CD4-positive, CD25-positive, alpha-beta regulatory T cell (primary cell): ENCODE measurements at places on chromosomes 12 and 14.

GRCh38 chr12:57101892-57102695 lies 9.1 kb downstream of the STAT6 start:
- no peak for DNase-seq

- DNase-seq: peak; percentile 42
Measured at GRCh38 chr12:98594050-98594835, 757 bp downstream of the SLC25A3 start.

GRCh38 chr12:61654698-61655097 lies 605.5 kb upstream of the USP15 start:
- DNase-seq: no peak

GRCh38 chr12:43154498-43155045 lies 397.4 kb downstream of the ADAMTS20 start:
- no peak for DNase-seq

- DNase-seq: no peak
Measured at GRCh38 chr12:69468237-69469026, 1.8 kb upstream of the FRS2 start.

GRCh38 chr14:67358924-67359774 lies 455 bp downstream of the ATP6V1D start:
- DNase-seq: no peak

- no peak for DNase-seq
Measured at GRCh38 chr14:88872976-88873375, 48.5 kb downstream of the TTC8 start.

GRCh38 chr12:78210894-78211302 lies 380.2 kb downstream of the NAV3 start:
- DNase-seq: no peak

DNA sequence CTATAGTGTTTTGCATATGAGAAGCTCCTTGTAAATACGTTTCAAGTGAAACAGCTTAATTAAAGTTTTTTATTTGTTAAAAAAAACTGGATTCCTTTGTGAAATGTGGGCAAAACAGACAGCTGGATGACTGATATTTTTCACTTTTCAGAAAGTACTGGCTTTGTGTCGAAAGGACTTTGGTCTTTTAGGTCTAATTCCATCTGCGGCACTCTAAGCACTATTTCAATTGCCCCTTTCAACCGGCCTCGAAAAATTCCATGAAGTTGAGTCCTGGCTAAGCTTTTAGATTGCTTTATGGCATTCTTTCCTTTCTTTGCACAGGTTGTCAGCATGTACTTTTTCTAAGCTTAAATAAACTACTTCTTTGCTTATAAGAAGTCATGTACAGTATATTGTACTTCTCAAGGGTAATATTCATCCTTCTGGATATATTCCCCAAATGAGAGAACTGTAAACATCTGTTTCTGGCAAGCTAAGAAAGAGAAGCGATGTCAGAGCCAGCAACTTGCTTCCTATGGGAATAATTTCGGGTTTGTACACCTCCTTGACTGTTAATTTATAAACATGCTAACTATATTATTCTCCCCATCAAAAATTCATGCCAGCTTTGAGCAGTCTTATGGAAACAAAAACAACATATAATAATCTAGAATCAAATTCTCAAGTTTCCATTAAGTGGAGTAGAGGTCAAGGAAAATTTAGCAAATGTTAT lies 611.3 kb downstream of the ETNK1 start:
- DNase-seq: no peak

GRCh38 chr14:88611878-88612277 lies 49.0 kb downstream of the ZC3H14 start:
- no peak for DNase-seq

GRCh38 chr12:32470936-32471470 lies 71.6 kb downstream of the FGD4 start:
- no peak for DNase-seq

DNA sequence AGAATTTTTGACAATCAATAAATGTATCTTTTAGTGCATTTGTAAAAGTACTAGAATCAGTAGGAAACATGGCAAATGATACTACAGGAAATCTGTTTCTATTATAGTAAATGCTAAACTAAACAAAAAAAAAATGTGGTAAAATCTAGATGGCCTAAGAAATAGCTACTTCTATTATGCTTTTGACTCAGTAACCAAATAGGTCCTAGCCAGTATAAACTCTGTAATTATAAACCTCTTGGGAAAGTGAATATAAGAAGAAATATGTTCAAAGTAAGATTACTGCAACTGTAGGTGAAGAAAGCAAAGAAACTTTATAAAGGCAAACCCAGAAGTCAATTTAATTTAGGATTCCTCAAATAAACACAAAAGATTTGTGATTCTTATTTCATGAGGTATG lies 581.2 kb downstream of the LRFN5 start:
- DNase-seq: no peak

GRCh38 chr12:2640709-2641108 lies 154.1 kb upstream of the FKBP4 start:
- no peak for DNase-seq

DNA sequence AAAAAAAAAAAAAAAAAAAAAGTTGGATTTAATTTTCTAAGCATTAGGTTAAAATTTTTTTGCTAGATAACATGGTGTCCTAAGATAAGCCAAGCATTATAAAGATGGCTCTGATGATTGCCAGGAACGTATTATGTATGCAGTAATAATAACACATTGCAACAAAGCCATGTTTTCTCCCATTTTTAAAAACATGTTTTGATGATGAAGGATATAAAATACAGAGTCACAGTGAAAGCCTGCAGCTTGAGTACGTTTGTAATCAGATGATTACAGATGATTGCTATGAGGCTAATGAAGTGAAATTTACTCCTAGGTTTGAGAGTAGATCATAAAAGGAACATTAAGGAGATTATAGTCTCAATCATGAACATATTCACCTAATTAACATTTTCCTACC lies 13.3 kb upstream of the WDR89 start:
- no peak for DNase-seq

DNA sequence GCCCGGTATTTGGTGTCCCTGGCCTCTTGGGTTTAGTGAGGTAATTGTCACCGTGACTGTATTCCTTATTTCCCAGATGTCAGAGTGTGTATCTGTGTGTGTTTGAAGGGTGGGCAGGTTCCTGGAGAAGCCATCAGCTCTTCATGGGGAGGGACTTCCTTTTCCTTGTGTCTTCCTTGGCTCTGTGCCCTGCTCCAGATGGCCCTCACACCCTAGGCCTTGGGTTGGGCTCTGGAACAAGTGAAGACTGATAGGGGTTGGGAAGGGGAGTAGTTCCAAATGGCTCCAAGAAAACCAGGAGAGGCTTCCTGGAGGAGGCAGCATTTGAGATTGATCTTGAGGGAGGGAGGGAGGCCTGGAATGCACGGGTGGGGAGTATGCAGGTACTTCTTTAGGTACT lies 43.8 kb upstream of the PRIMA1 start:
- no peak for DNase-seq

- DNase-seq: no peak
Measured at GRCh38 chr12:40336573-40337199, 111.9 kb downstream of the LRRK2 start.

DNA sequence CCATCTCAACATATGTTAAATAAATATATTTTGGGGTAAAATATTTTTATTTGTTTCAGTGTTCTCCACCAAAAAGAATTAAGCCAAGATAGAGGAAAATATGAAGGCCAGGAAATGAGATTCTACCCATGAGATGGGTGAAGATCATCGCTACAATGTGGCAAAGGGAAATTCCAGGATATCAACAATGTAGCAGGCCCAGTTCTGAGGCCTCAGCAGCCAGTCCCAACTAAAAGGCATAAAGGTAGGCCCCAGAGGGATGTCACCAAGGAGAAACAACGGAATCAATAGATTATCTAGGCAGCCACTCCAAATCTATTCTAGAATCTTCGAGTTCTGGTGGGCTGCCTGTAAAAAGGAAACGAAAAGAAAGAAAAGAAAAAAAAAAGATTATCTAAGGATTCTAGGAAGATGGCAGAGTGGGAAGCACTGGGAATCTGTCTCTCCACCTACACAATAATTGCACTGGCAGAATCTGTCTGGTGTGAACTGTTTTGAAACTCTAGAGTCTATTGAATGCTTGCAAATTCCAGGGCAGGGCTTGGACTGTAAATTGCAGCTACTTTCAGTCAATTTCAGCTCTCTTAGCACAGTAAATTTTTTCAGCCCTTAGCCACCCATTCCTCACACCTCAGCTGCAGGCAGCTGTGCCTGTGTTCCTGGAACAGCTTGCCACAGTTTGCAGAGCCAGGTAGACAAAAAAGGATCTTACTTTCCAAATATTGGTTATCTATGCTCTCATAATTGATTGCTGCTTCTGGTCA lies 33.1 kb upstream of the MMP19 start:
- no peak for DNase-seq

- DNase-seq: no peak
Measured at GRCh38 chr14:34460841-34461240, 1.2 kb downstream of the SPTSSA start.

DNA sequence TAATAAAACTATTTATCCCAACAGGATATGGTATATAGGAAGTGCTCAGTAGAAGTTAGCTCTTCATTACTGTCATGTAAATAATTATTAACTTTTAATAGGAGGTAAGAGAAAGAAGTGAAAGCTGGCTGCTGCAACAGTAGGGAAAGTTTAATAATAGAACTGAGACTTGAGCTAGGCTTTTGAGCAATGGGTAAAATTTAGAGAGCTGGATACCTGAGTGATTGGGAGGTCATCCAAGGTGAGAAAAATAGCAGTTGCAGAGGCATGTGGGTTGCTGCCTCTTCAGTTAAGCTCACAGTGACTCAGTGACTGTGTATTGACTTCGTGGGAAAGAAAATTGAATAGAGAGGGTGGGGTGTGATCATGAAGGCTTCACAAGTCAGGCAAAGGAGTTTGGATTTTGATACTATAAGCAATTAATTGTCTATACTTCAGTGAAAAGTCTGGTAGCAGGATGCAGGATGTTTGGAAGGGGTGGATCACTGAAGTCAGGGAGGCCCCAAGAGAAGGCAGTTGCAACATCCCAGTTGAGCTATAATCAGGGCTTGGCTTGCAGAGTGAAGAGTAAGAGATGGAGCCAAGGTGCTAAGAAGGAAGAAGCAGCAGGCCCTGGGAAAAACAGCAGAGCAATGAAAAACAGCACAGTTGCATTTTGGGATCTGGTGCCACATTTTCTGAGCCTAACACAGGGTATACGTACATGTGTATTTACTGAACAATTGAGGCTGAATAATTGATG lies 172.0 kb upstream of the FRMD6 start:
- no peak for DNase-seq

DNA sequence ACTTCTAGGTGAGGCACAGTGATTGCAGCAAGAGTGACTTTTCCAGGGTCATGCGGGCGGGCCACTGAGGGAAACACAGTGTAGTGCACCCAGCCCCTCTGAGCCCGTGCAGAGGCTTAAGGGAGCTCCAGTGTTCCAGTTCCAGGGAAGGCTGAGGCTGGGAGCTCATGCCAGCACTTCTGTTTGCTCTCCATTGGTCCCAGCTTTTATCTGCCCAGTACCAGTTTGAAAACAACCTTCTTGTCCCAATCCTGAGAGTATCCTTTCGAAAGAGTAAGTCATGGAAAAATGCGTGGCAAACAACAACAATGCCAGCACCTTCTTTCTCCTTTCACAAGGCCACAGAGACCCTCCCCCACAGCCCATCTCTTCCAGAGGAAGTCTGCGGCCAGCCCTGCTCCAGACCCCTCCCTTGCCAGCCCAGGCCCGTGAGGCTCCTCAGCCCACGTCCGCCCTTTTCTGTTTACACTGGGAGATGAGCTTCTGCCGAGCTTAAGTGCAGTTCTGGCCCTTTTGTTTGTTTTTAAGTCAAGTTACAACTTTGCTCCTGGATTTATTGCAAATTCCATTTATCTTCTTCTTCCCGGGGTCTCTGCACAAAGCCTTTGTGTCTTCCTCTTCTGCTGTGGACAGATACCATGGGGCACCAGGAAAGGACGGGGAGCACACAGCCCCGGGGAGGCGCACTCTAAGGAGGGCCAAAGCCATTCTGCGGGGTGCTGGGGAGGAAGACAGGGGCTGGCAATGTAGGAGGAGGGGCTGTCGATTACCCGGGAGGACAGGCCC lies 185.6 kb downstream of the ZFP36L1 start:
- no peak for DNase-seq

GRCh38 chr14:74255281-74255680 lies 16.0 kb downstream of the VSX2 start:
- DNase-seq: no peak

- peak; percentile 45 for DNase-seq
Measured at GRCh38 chr12:14664434-14665023, 31.9 kb downstream of the GUCY2C start.

- no peak for DNase-seq
Measured at GRCh38 chr14:69088586-69088985, 64.3 kb downstream of the DCAF5 start.

DNA sequence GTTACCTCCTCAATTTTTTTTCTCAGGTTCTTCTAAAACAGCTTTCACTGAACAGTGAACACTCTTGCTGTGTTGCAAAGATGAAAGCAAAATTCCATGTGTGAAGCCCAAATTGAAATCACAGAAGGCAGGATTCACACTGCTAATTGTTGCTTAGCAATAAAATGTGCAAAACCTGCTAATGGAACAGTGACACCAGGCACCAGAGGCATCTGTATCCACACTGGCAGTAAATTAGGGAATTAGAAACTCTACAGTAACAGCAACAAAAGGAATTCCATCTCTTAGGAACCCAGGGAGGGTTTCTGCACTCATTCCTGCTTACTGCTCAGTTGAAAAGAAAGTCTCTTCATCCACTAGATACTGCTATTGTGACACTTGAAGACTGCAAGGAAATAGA lies 202.3 kb downstream of the GXYLT1 start:
- no peak for DNase-seq

DNA sequence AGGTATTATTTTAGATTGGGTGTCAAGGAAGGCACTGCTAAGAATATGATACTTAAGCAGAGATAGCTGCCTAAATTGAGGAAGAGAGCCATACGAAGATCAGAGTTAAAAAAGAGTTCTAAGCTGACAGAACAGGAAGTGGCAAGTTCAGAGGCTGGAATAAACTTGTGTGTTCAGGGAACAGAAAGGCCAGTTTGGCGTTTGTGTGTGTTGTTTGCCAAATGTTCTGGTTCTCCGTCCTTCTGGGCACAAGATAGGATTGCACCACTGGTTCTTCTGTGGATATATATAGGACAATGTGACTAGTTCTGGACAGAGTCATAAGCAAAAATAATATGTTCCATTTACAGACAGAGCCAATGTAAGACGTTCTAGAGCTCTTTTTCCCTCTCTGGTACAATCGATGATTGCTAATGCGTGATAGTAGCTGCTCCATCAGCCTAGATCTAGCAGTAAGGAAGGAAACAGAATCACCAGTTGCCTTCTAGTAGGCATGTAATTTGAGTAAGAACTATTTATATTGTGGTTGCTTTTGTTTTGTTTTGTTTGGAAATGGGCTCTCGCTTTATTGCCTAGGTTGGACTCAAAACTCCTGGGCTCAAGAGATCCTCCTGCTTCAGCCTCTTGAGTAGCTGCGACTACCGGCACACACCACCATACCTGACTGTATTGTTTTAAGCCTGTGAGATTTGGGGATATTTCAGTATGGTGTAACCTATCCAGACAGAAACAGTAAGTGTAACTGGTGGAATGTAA lies 7.4 kb downstream of the BBS10 start:
- no peak for DNase-seq

DNA sequence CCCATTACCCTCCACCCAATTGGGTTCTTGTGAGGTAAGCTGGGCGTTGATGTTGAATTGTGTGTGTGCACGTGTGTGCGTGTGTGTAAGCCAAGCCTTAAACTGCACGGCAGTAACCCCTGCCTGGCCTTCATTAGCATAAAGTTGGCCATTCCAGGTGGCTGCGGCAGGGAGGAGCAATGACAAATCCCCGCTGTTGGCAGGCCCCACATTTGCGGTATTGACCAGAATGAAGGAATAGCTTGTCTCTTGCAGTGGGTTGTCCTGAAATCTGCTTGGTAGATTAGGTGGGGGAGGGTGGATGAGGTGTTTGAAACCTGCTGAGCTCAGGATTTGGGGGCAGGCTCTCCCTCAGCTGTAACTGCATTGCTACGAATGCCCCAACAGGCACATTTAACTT lies 7.3 kb downstream of the VSX2 start:
- DNase-seq: no peak
